Activated CD4-positive, CD25-positive, alpha-beta regulatory T cell (primary cell): ENCODE measurements at places on chromosomes 5 and 9.

DNA sequence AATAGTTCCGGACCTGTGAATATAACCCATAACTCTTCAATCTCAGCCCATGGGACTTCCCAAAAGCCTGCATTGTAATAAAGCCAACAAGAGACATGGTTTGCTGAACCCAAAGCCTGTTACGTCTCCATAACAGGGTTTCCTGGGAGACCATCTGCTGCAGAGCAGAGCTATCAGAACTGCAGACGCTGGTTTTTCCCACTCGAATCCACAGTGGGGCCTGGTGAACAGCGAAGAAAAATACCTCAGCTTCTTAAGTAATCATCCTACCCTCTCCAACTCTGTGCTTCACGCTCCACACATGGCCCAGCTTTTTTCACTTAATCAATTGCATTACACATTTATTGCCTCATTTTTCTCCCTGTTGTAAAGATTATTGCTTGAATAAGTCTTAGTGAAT, 409.5 kb upstream of the GRIA1 start:
- DNase-seq = no peak

DNA sequence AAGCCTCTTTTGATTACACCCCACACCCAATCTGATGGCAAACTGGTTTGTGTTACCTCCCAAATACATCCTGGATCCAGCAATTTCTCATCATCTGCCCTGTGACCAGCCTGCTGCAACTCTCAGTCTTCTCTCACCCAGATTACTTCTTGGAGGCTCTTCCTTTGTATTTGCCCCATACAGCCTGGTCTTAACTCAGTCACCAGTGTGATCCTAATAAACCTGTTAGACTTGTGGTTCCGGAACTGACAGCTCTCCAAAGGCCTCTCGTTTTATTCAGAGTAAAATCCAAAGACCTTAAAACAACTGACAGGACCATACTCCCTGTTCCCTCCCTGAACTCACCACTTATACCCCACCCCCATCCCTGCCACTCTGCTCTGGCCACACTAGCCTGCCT, 228.2 kb upstream of the PAPPA start:
- DNase-seq = no peak

GRCh38 chr5:149618581-149619248, 37.4 kb downstream of the ARHGEF37 start:
- DNase-seq = no peak

DNA sequence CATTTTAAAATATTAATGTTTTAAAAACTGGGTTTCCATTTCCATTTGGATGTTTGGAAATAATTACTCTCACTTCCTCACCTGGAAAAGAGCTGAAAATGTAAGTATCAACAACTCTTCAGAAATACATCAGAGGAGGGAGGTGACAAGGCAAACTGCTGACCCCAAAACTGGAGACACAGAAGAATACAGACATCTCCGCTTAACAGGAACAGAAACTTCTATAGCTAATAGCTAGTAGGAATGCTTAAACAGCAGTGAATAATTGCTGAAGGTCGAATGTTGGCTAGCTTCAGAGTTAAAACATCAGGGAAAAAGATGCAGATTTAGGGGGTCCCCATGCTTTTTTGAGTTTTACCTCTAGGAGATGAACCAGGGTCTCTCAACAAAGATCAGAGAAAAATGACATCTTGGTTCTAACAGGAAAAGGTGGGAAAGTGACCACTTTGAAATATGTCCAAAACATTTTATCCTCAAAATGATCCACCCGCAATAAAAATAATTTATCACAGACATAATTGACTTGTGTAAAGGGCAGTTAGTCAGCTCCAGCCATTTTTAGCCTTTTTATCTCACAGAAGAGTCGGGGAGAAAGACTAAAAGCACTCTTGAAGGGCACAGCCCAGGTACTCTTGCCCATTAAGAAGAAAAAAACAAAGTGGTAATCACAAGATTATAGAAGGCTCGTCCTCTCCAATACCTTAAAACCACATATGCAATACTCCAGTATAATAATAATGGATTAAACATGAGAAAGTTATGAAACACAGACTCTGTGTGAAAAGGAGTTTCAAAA, 1474.9 kb downstream of the EFNA5 start:
- DNase-seq = no peak

- no peak for DNase-seq
These were observed 2.6 kb downstream of the TCF7 start for GRCh38 chr5:134116789-134117761.

DNA sequence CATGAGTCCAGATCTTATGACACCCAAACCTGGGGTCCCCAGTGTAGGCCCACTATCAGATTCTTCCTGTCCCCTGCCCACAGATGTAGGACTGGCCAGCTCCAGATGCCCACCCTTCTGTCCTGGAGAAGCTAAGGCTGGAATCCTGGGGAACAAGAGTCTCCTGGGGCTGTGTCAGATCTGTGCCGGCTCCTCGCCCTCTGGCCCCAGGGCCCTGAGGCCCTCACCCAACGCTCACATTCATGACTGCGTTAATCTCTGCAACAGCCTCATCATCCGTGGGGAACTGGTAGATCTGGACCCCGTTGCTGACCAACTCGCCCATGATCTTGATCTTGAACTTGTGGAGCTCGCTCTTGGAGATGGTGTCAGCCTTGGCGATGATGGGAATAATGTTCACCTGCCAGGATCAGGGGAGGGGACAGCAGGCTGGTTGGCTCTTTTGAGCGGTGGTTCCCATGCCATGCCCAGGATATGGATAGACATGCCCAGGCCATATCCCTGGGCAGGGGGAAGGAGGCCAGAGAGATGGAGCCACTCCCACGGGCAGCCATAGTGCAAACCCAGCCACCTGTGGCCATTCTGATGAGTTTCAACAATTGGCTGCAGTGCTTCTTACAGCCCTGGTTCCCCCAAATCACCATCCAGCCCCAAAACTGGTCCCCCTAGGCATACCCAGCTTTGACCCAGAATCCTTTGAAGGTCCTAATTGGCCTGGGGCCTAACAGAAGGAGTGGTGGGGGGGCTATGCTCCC, 14.6 kb downstream of the SEPTIN8 start:
- DNase-seq = no peak

GRCh38 chr5:40826489-40827187, 8.4 kb downstream of the RPL37 start:
- DNase-seq = no peak

DNA sequence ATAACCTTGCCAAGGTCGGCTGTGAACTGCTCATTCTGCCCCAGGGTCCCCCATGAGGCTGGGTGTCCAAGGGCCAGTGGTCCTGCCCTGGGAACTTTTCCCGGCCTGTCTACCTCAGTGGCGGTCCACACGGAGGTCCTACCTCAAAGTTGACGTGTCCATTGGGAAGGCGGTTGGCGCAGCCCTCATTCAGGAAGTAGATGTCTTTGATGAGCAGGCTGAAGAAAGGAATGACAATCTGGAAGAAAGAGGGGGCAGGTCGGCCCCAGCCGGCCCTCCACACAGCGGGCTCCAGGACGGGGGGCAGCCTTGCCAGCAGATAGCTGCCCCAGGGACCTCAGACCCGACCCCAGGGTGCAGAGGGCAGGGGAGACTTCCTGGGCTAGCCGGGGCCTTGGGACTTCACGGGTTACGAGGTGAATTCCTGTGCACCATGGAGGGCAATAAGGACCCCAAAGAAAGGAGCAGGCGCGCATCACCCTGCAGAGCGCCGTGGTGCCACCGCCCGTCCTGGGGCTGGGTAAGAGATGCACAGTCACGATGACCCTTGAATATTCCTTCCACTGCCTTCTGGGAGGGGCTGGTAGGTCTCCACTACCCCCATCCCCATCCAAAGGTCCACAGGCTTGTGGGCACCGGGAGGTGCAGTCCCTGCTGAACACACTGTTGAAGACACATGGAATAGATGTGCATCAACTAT, 42.9 kb upstream of the RNF130 start:
- DNase-seq = no peak

- no peak for DNase-seq
These were observed 404.1 kb downstream of the DMRT2 start for GRCh38 chr9:1454211-1454610.

- no peak for DNase-seq
These were observed 27.0 kb upstream of the ZNF622 start for GRCh38 chr5:16492398-16493140.

- DNase-seq = no peak
These were observed 21.4 kb downstream of the CMBL start for GRCh38 chr5:10286162-10286861.

- DNase-seq = no peak
These were observed 212.5 kb downstream of the SEMA6A start for GRCh38 chr5:116361979-116362577.

DNA sequence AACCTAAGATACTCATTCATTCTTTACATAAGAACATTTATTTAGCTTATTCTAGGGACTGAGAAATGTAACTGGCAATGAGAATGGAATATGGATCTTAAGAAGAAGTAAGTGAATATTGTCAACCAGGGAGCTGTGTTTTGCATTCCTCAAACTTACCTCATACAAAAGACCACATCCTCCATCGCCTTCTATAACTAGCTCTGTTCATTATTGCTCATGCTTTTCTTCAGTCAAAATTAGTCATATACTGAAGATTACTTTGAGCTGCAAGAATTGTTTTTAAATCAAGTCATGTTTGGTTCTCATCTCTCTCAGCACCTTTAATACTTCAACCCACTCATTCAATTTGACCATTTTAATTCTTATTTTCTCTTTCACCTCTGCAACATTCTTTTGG, 140.3 kb upstream of the RASA1 start:
- no peak for DNase-seq

GRCh38 chr9:83935276-83935935, 14.2 kb upstream of the KIF27 start:
- no peak for DNase-seq

- DNase-seq = no peak
These were observed 1.1 kb upstream of the NDST1 start for GRCh38 chr5:150506571-150507473.

GRCh38 chr5:1641041-1641440, 117.3 kb upstream of the LPCAT1 start:
- DNase-seq = no peak

- DNase-seq = no peak
These were observed 424.9 kb downstream of the HINT1 start for GRCh38 chr5:130740047-130740569.

DNA sequence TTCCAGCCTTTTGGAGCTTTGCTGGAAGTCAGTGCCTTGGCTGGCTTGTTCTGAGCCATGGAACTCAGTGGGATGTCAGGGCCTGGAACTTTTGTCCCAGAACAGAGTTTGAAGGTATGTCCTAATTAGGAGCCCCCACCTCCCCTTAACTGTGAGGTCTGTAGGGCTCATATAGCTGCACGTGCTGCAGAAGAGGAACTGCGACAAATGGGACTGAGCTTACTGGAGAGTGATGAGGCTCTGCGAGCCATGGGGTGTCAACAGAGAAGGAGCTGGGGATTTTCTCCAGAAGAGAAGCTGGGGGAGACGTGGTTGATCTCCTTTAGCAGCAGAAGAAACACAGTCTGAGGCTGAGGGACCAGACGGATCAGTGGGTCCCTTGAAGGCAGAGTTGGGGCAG, 10.9 kb downstream of the TMEM8B start:
- no peak for DNase-seq

DNA sequence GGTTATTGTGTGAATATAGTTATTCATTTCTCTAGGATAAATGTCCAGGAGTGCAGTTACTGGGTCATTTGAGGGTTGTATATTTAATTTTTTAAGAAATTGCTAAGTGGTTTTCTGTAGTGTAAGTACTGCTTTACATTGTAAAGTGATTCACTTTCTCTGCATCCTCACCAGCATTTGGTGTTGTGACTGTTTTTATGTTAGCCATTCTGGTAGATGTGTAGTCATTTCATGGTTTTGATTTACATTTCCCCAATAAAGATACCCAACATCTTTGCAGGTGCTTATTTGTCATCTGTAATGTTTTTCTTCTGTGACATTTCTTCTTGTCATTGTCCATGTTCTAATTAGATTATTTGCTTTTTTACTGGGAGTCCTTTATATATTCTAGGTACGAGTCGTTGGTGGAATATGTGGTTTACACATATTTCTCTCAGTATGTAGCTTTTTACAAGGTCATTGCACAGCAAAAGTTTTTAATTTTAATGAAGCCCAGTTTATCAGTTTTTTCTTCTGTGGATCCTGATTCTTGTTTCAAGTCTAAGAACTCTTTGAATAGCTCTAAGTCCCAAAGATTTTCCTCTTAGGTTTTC, 34.0 kb downstream of the SCGB3A1 start:
- DNase-seq = no peak

DNA sequence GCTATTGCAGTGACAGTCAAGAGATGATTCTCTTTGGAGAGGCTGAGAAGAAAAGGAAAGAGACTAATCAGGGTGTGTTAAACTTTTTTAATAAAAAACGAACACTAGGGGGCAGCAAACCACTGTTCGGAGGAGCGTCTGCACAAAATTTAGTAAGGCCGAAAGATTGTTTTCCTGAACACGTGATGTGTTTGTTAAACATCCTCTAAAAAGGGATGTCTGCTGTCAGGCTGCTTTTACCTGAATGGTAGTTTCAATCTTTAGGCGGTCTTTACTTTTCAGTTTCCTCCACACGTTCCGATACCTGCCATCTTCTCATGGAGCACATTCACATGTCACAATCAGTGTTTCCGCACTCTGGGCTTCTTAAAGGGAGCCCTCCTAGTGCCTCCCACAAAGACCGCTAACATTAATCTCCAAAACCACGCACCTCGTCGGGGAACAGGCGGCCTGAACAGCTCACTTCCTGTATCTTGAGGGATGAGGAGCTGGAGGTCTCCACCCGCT, 125.2 kb downstream of the GPBP1 start:
- DNase-seq = peak; percentile 2

GRCh38 chr9:113520109-113520642, 56.6 kb downstream of the RGS3 start:
- no peak for DNase-seq

GRCh38 chr9:113592876-113593575, 129.5 kb downstream of the RGS3 start:
- no peak for DNase-seq

GRCh38 chr9:95477441-95477840, 39.3 kb downstream of the PTCH1 start:
- no peak for DNase-seq

DNA sequence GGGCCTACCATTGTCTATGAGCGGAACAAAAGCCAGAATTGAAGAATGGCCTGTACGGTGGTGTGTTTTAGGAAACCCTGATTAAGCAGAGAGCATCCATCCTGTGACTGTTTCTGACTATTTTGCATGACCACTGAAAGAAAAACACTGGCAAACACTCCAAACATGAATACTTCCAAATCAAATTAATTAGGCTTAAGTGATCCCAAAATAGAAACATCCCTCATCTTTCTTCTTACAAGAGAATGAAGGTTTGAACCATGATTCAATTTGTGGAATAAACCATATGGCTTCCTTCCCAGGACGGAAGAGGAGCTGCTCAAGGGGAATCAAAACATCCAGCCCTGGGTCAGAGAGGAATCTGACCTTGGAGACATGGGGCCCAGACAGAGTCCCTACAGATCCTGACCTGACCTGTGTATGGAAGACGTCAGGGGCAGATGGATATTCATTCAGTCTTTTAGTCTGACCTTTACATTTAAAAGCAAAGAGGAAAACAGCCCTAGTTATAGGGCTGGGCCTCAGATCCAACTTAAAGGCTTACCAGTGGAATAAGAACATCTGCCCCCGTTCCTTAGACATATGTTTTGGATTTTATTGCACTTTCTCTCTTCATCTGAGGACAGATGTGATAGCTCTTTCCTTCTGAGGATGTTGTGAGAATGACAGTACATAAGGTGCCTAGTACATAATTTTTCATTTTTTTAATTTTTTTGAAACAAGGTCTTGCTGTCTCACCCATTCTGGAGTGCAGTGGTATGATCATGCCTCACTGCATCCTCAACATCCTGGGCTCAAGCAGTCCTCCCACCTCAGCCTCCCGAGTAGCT, 17.6 kb upstream of the RECK start:
- no peak for DNase-seq

GRCh38 chr5:134132372-134133187, 18.1 kb downstream of the TCF7 start:
- DNase-seq = peak; percentile 24

GRCh38 chr9:6897207-6897822, 139.5 kb downstream of the KDM4C start:
- no peak for DNase-seq
